ENCODE measurements at places on chromosomes 4 and X. TPM values are rescaled to one million over a fixed set of nuclear protein-coding genes. Genes with fewer than 3 reads are reported as not detected.

SHISA3 gene
- 0.21 TPM for polyA plus RNA-seq

DCAF8L2 gene
- 0.61 TPM for polyA plus RNA-seq

TRIM60 gene
- polyA plus RNA-seq = not detected

ATP11C gene
- polyA plus RNA-seq = 17.5 TPM

NHS gene
- polyA plus RNA-seq = 4.7 TPM

RGS12 gene
- 29.0 TPM for polyA plus RNA-seq

FRAS1 gene
- polyA plus RNA-seq = 0.16 TPM

MAOB gene
- 180 TPM for polyA plus RNA-seq

HSD17B13 gene
- 0.48 TPM for polyA plus RNA-seq

CD38 gene
- 0.25 TPM for polyA plus RNA-seq

NXF2B gene
- not detected for polyA plus RNA-seq

HMX1 gene
- not detected for polyA plus RNA-seq

GPR50 gene
- not detected for polyA plus RNA-seq

ARHGAP6 gene
- 19.4 TPM for polyA plus RNA-seq

PRKX gene
- 3.3 TPM for polyA plus RNA-seq

TCP11X2 gene
- polyA plus RNA-seq = not detected

PDE6B gene
- 2.3 TPM for polyA plus RNA-seq

SSX4 gene
- polyA plus RNA-seq = not detected

STBD1 gene
- 4.2 TPM for polyA plus RNA-seq

DNA sequence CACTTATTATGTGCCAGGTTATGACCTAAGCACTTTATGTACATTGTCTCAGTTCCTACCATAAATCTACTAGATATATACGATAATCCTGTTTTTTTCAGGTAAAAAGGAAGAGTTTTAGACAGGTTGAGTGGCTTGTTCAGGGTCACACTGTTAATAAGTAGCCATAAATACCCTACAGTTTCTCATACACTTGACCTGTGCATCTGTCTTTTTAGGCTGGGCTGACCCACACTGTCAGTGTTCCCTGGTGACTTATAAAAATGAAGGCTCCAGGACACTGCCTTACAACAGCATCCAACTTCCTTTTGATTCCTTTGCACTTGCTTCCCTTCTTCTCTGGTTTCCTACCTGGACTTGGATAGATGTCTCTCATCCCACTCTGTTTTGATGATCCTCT, 78.2 kb upstream of the PAQR3 start:
- DNase-seq = no peak

DNA sequence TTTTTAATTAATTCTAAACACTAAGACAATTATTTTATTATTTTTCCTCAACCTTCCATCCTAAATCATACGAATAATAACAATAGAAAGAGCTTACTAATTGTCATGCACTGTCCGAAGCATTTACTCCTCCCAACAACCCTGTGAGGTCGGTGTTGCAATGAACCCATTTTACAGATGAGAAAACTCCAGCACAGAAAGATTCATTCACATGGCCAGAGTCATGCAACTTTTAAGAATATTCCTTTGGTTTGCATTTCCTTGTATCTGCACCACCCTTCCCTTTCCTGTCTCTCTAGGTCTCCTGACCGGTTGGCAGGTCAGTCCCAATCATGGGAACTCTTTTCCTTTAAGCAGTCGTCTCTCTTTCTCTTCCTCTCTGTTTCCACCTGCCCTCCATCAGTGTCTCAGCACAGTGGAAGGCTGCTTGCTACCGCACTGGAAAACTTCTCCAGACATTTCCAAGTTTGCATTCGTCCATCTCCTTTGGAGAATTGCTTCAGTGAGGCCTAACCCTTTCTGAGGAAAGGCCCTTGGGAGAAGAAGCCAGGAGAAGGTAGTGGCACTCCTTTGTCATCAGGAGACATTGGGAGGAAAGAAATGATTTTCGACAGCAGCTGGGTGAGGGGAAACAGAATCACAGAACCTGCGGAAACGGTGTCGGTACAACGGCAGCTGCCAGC, 1.9 kb upstream of the TMSB4X start:
- no peak for DNase-seq

GRCh38 chr4:11421116-11421515, 7.6 kb downstream of the HS3ST1 start:
- no peak for DNase-seq

GRCh38 chr4:139756391-139757180, 91.0 kb downstream of the MGST2 start:
- no peak for DNase-seq

DNA sequence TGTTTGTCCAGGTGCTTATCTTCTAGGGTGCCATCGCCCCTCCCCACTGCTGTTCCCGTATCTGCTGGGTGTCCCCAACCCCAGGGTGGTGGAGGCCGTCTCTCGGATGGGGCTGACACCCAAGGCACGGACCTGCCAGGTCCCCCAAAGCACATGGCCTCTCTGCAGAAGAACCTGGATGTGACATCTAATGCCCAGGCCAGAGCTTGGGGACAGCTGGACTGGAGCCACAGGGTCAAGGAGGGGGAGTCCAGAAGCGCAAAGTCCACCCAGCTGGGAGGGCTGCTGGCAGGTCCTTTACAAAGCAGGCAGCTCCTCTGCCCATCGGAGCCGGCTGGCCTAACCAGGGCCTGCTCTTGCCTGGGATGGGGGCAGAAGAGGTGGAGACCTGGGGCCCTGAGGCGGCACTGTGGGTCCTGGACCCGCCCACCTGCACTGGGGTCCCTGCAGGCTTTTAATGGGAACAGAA, 751 bp upstream of the DOK7 start:
- DNase-seq = no peak

GRCh38 chr4:132063829-132064228, 1085.3 kb upstream of the PCDH10 start:
- no peak for DNase-seq

DNA sequence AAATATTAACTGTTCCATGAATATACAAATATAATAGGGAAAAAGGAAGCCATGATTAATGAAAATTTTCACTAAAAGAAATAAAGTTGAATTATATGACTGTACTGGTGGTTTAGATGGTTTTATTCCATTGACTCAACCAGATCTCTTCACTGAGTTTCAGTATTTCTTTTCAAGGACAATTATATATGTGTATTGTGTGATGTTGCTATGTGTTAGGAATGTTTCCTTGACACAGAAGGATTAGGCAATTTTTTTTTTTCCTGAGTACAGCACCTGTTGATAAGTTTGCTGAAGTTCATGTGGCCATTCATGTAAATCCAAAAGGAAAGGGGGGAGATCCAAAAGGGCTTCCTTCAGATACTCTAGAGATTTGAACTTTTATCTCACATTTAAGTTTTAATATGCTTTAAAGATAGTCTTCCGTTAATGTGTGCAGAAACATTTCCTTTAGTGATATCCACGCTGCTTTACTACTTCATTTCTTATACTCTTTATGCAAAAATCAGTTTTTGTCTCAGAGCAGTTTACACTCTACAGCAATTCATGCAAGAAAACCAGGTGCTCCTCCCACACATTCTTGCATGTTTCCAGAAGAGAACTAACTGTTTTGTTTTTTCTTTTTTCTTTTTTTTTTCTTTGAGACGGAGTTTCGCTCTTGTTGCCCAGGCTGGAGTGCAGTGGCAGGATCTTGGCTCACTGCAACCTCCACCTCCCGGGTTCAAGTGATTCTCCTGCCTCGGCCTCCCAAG, 249.1 kb downstream of the RPA4 start:
- no peak for DNase-seq

DNA sequence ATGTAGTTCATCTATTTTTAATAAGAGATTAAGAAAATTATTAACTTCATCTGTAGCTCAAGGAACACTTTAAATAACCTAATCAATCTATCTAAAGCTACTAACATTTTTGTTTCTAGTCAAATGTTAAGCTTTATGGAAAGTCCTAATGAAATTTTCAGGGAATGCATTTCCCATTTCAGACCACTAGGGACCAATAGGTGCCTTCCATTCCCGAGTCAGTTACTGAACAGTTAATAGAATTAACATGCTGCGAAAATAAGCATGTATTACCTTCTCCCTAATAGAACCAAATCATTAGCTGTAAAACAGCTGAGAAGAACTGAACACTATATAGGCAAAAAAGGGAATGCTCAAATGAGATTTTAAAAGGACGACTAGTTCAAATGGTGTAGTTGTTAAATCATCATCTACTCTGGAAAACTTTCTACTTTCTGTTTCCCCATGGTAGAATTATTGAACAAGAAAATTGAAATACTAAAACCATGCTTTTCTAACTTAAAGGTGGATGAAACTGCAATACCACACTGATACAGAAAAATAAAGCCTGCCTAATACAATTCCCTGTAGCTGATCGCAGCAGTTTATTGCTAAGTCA, 22.5 kb downstream of the STX18 start:
- no peak for DNase-seq

- no peak for DNase-seq
Observed at GRCh38 chr4:128856246-128856645, 46.7 kb downstream of the JADE1 start.

DNA sequence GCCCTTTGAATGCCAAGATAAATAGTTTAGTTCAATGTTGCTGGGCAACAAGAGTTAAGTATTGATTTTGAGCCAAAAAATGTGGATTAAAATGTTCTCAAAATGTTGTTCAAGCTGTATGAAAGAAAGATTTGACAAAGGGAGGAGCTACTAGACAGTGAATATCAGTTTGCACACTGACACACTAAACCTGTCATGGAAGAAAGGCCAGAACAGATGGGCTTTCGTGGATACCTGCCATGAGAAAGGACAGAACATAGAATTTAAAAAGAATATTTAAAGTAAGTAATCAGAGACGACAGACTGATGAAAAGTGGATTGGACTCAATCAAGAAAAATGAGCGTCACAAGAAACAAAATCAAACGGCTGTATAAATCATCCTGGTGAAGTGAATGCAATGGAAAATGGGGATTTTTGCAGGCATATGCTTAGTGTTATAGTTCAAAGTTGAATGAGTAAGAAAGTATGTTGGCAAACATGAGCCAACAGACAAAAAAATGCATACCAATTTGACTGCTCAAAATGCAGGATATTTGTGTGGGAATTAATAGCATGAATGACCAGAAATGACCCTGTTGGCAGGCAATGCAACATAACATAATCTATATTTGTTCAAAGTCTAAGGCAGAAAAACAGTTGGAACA, 7.4 kb downstream of the PCDH18 start:
- DNase-seq = no peak

DNA sequence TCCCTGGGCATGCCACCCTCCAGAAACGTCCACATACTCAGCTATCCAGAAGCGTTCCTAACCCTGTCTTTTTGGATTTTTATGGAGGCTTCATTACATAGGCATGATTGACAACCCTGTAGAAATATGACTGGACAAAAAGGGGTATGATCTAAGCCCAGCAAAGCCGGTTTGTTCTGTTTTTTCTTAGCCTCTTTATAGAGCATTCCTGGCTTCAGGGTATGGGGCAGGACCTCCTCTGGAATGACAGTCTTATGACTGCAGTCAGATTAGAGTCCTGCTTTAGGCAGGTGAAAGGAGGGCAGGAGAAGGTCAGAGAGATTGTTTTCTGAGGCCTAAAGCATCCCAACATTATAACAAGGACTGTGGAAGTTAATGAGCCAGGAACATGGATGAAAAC, 137.4 kb downstream of the DCLK2 start:
- DNase-seq = no peak

- DNase-seq = no peak
Observed at GRCh38 chr4:173503330-173504180, 26.5 kb downstream of the HAND2 start.

GRCh38 chr4:138627096-138627495, 384.9 kb upstream of the SLC7A11 start:
- DNase-seq = no peak

DNA sequence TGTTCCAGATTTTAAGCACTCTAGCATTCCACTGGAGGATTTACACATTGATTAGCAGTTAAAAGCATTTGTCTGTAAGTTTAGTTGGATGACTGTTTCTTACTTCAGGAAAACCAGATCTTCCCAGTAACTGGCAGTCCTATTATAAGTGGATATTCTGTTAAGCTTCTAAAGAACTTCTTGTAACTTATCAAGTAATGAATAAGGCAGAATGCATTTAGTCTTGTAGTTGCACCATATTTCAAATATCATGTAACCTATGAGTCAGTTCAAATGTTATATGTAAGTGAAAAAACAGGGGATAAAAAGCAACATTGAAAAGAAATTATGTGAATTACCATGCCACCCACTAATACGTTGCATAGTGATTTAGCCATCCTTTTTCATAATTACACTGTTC, 30.2 kb upstream of the TENM3 start:
- no peak for DNase-seq

- DNase-seq = no peak
Observed at GRCh38 chr4:4913147-4913561, 53.7 kb downstream of the MSX1 start.

- DNase-seq = no peak
Observed at GRCh38 chr4:168475745-168476144, 4.5 kb downstream of the DDX60L start.

- DNase-seq = no peak
Observed at GRCh38 chr4:2254665-2255500, 7.0 kb downstream of the MXD4 start.

- DNase-seq = no peak
Observed at GRCh38 chr4:19722404-19722803, 529.3 kb upstream of the SLIT2 start.

DNA sequence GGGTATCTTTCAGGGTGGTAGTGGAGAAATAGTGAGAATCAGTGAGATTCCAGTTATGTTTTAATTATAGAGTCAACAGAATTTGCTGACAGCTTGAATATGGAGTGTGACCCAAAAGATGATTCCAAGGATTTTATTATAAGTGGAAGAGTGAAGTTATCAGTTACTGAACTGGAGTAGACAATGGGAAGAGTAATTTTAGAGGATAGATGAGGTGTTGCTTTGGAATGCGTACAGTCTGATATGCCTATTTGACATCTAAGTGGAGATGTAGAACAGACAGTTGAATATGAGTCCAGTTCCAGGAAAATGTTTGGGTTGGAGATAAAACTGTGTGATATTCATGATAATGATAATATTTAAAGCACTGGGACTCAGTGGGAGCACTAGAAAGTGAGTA, 174.2 kb downstream of the MAPK10 start:
- DNase-seq = no peak

GRCh38 chr4:136392576-136392975, 1139.7 kb downstream of the PCDH18 start:
- DNase-seq = no peak

DNA sequence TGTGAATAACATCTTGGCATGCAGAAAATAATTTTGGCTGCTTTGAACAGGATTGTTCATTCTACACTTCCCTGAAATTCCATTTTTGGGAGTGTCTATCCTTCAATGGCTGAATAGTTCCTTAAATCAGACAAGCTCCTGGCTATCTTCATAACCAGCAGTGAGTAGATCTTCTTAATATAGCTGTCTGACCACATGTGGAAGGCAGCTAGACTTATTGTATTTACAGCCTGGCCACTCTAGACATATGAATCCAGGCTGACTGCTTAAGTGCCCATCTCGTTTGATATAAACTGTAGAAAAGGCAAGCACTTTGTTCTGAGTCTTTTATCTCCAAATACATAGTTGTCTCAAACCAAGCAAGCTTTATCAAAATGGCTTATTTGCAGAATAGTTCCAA, 40.0 kb downstream of the PWWP3B start:
- no peak for DNase-seq

DNA sequence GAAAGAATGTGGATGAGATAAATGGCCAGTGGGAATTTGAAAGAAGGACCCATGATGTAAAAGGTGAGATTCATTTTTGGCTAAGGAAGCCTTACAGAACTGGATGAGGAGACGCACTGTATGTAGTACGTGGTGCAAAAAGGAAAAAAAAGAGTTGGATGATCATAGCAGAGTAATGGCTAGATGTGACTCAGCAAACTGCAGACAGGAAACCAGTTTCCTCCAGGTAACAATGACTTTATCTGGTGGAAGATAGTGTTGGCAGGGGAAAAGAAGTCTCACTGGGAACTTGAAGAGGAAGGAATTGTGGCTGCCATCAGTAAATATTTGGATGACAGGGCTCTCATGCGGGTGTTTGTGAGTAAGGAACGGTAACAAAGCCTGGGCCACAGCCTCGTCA, 243.2 kb downstream of the CPE start:
- DNase-seq = no peak
